Activated gamma-delta T cell treated with anti-CD3 and anti-CD28 coated beads, Interleukin-2, amount 50 U/mL, for 16 hours (primary cell): ENCODE measurements at places on chromosomes 7 and 10.

DNA sequence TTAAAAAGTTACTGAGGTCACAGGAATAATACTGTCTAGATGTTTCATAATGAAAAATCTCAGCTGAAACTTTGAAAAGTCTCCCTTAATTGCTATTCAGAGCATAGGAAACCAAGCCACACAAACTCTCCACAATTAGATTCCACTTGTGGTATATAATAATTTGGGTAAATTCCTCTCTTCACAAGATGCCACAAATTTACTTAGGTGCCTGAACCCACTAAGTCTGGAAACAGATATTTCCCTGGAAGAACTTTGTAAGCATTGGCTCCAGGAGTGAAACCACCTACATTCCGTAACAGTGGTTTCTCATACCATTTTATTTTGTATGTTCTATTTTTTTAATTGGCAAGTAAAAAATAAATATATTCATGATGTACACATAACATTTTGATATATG is 493.4 kb downstream of the SEMA3D start:
- no peak for DNase-seq

DNA sequence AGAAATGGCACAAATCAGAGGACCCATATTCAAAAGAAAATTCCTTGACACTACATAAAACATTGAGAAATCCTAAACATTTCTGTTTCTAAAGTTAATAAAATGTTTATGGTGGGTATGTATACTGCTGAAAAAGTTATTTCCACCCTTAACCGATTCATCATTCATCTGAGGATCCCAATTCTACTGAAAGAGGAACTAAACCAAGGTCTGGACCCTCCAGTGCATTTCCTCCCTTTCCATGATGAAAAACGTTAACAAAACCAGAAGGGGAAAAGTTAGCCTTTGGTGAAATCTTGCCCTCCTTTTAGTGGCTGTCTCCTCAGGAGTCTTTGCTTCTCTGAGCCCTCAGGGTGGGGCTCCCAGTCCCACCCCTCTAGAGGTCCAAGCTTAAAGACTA is 144.5 kb upstream of the ASAH2 start:
- DNase-seq: no peak

DNA sequence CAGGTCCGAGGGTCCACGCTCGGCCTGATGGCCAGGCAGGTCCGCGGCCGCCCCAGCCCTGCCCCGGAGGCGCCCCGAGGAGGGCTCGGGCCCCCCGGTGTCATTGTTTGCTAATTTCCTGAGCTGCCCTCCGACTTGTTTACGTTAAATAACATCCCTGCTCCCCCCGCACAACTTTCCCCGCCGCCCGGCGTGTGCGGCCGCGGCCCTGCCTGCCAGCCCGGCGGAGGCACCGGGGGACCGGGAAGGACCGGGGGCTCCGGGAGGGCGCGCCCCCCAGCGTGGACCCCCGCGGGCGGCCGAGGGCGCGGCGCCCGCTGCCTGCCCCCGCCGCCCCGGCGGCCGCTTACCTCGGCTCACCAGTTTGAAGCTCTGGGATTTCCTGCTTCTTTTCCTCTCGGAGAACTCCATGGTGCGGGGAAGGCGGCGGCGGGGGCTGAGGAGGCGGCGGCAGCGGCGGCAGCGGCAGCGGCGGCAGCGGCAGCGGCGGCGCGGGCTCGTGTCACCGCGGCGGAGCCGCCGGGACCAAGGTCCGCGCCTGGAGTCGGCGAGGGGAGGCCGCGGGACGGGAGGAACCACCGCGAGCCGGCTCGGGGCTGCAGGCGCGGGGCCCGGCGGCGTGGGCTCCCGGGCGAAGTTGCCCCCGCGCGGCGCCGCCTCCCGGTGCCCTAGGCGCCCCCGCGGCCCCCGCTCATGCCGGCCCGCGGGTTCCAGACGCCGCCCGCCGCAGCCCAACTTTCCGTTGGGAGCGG is 515 bp downstream of the BEND7 start:
- no peak for DNase-seq

DNA sequence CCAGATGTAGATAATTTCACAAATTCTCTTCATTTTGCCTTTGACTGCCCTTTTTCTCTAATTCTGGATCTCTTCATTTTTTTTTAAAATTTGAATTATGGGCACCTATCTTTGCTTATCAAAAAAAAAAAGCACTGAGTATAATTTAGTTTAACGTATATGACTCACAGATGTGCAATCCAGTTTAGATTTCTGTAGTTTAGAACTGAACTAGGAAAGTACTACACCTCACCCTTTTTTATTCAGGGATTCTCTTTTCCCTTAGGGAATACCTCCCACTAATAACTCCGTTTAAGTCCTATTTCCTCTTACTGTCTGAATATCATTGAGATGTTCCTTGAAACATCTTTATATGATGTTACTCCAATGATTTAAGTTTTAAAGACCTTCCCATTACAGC is 665.0 kb downstream of the MAGI2 start:
- DNase-seq: no peak

DNA sequence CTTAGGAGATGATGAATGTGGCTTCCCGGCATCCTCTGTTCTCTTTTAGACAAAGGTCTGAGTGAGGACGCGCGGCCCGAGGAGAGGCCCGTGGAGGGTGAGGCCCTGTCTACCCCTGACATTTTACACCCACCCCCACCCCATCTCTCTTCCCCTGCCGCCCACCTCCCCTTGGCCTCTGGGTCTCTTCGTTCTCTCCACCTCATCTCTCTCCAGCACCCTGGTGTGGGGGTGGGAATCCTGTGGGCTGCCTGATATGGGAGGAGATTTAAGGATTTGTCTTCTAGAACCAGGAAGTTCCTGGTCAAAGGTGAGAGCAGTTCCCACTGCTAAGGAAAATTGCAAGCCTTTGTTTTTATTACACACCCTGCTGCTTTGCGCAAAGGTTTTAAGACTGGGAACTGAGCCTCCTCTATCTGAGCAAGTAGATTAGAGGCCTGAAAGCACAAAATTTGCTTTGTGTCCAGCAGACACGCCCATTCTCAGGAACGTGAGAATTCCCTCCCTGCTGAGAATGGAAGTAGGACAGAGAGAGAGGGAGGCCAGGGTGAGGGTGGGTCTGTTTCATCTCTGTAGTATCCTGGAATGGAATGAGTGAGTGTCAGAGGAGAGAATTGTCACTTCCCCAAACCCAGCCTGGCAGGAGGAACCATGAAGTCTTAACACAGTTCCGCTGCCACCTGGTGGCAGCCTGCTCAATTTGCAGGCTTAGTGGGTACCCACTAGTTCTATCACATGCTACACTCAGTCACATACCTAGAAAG is 91.2 kb downstream of the GTF2IRD1 start:
- no peak for DNase-seq

DNA sequence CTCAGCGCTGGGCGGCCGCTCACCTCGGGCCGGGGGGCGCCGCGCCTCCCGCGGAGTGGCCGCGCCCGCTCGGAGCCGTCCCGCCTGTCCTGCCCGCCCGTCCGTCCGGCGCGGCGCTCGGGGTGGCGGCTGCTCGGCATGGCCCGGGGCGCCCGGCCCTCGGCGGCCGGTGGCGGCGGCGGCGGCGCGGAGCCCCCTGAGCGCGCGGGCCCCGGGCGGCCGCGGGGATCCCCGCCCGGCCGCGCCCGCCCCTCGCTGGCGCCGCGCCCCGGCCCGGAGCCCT is 338 bp downstream of the SDK1 start:
- no peak for DNase-seq

- no peak for DNase-seq
Observed at GRCh38 chr7:101939136-101939695, 121.8 kb downstream of the CUX1 start.

DNA sequence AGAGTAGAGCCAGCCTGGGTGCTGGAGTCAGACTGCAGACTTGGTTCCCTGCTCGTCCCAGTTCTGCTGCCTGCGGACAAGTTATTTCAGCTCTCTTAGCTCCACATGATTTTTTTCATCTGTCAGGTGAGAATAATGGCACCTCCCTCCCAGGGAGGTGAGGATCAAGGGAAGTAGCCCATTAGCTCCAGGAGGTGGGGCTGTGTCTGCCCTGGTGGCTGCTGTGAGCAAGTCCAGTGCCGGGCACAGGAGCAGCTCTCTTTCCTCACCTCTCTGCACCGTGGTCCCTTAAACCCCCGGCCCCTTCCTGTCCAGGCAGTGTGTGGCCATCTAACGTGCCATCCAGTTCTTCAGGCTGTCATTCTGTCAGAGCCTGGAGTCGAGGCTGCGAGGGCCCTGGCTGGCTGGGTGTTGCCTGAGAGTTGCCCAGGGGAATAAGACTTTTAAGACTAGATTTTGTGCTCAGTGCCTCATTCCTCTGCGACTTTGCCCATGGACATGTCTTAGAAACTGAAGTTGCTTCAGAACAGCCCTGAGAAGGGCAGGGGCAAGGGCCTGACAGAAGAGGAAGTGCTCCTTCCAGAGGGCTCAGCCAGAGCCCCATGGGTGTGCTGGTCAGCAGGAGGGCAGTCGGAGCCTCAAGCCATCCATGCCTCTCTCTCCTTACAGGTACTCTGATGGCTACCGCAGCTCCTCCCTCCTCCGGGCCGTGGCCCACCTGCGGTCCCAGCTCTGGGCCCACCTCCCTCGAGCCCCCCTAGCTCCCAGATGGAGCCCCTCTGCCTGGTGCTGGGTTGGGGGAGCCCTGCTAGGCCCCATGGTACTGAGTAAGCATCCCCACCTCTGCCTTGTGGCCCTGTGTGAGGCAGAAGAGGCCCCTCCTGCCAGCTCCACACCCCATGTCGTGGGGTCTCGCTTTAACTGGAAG is 5.0 kb downstream of the ABCB8 start:
- no peak for DNase-seq

- no peak for DNase-seq
Observed at GRCh38 chr7:23467806-23468525, 2.3 kb downstream of the IGF2BP3 start.

GRCh38 chr10:82826132-82826531 is 951.1 kb downstream of the NRG3 start:
- no peak for DNase-seq

DNA sequence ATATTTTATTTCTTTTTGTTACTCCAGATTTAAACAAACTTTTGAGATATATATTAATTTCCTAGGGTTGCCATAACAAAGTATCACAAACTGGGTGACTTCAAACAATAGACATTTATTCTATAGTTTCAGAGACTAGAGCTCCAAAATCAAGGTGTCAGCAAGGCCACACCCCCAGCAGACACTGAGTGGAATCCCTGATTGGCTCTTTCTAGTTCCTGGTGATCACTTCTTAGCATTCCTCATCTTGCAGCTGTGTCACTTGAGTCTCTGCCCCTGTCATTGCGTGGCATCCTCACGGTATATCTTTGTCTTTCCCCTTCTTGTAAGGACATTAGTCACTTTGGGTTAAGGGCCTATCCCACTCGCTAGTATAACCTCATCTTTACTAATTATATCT is 7.6 kb upstream of the SLC26A3 start:
- DNase-seq: no peak

DNA sequence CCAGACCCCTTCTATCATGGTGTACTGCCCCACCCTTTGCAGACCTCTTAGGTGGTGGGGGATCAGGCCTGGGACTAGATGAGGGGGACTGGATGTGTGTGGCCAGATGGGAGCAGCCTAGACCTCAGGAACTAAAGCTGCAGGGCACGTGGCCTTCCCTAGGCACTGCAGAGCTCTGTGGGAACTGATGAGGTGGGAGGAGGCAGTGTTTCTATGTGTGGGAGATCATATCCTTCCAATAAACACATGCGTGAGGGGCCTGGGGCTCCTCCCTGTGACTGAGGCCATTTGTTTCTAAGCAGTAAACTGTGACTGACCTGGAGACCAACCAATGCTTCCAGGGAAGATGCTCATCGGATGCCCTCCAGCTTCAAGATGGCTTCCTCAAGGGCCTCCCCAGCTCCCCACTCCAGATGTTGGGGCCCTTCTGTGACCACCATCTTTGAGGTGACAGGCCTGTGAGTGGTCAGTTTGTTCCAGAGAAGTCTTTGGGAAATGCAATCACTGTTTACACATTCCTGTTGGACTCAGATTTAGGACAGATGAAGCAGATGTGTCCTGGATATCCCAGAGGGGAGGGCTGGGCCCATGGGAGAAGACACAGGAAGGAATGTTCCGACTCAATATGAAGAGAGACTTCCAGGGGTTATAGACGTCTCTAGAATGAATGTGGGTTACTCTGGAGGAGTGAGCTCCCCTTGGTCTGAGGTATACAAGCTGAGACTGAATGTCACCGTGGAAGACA is 23.6 kb upstream of the ZCCHC24 start:
- DNase-seq: no peak

- DNase-seq: peak; percentile 40
Observed at GRCh38 chr7:151168003-151168786, 701 bp upstream of the GBX1 start.

DNA sequence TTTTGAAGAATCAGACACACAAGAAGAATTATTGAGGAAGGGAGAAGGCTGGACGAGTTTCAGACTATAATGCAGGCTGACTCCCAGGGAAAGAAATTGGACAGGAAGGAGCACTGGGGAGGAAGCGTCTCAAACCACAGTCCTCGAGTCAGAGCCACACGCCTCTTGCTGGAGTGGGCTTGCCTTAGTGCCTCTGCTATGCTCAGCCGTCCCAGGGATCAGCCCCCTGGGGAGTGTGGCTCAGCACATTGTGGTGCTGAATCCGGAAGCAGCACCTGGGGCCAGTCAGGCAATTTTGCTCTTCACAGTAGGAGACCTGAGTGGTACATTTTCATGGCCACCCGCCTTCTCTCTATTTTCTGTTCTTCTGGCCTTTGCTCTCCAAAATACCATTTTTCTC is 67.4 kb upstream of the SLC35G1 start:
- DNase-seq: no peak

DNA sequence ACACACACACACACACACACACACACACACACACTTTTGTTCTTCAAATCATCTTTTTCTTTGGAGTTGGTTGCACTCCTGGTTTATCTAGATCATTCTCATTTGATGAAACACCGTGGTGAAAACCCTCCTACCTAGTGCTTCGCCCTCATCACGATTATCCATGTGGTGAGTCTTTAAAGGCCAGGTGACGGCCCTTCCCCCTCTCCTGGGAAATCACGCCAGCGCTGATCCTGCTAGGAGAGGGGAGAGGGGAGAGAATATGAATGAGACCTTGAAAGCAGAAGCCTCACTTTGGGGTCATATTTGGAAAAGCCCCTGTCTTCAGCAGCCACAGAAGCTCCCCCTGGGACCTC is 103.9 kb upstream of the LRRC4 start:
- DNase-seq: no peak

GRCh38 chr7:132485600-132486273 is 90.5 kb downstream of the PLXNA4 start:
- DNase-seq: peak; percentile 28

DNA sequence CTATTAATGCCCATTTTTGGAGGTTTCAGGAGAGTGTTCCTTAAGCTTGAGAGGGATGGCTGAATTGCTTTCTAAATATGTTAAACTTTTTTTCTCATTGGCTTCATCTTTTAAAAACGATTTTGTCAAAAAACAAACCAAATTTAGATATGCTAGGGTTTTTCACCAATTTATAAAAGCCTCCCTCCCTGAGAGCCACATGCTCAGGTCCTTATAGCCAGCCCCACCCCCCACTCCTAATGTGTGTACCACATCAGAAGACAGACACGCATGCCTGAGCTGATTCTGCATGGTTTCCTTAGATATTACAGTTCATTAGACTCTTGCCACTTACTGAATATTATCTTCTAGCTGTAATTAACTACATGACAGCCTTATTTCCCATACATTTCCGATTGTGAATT is 2.0 kb downstream of the CUL1 start:
- no peak for DNase-seq

GRCh38 chr7:11612737-11613136 is 219.3 kb downstream of the THSD7A start:
- no peak for DNase-seq

GRCh38 chr7:143733876-143734275 is 23.6 kb downstream of the CTAGE6 start:
- no peak for DNase-seq
